ENCODE measurements at places on chromosomes 1 and 21.

DNA sequence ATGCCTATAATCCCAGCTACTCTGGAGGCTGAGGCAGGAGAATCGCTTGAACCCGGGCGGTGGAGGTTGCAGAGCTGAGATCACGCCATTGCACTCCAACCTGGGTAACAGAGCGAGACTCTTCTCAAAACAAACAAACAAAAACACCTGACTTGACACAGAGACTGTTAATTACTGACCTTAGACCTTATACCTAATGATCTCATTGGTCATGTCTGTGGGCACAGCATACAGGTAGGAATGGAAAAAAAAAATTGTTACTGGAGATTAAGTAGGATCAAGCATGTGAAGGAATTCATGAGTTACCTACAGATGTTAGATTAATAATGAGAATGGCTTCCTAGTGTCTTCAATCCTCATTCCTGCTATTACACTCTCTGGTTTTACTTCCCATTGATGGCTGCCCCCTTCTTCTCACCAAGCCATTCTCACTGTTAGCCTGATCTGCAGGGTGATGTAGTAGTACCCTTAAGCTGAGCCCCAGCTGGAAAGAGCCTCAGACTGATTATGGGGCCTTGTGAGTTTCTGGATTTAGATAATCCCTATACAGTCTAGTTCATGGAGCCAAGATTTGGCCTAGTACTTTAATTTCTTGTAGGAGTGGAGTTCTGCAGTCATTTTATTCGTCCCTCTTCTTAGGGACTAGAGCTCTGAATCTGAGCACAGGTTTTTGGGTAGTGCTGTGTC is 8.8 kb downstream of the TBCE start:
- DNase-seq = no peak

- DNase-seq = no peak
These were observed 25.5 kb downstream of the ENAH start for GRCh38 chr1:225627304-225627947.

DNA sequence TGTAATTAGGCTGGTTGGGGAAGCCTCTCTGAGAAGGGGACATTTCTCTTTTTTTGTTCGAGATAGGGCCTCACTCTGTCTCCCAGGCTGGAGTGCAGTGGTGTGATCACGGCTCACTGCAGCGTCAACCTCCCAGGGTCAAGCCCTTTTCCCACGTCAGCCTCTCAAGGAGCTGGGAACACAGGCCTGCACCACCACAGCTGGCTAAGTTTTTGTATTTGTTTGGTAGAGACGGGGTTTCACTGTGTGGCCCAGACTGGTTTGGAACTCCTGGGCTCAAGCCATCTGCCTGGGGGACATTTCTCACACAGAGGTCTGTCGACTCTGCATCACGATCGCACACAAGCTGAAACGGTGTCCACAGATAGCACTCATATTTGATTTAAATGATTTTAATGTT is 39.7 kb downstream of the HUNK start:
- DNase-seq = no peak

GRCh38 chr1:99771513-99771918 is 5.1 kb upstream of the FRRS1 start:
- no peak for DNase-seq

DNA sequence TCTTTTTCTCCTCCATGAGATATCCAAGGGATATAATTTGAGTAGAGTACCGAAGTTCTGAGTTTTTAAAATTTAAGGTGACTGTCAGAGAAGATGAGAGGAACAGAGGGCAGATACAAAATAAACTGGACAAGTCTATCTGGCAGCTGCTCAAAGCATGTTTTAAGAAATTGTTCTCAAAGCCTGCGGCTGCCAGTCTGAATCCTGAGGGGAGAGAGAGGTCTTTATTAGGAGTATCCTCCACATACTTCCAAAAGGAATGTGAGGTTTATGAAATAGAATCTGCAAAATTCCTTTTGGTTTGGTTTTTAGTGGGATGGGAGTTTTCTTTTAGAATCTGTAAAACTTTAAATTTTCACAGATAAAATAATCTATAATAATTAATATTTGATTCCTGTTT is 41.3 kb downstream of the TTC13 start:
- DNase-seq = no peak

GRCh38 chr1:241332037-241332409 is 25.0 kb downstream of the RGS7 start:
- DNase-seq = no peak

GRCh38 chr1:110674337-110675059 is at the start of gene KCNA3:
Gene KCNA3, minus strand, starts transcription at chr1:110674940. Its CDS starts 131 bp downstream, at chr1:110674809.
- DNase-seq = no peak

GRCh38 chr1:54480525-54480848 is 67.5 kb upstream of the ACOT11 start:
- DNase-seq = no peak

- DNase-seq = no peak
These were observed 436.4 kb downstream of the PLA2G4A start for GRCh38 chr1:187264995-187265602.

GRCh38 chr1:167564612-167565270 is 11.2 kb upstream of the CREG1 start:
- no peak for DNase-seq
